ENCODE measurements at places on chromosomes 2 and 18.

DNA sequence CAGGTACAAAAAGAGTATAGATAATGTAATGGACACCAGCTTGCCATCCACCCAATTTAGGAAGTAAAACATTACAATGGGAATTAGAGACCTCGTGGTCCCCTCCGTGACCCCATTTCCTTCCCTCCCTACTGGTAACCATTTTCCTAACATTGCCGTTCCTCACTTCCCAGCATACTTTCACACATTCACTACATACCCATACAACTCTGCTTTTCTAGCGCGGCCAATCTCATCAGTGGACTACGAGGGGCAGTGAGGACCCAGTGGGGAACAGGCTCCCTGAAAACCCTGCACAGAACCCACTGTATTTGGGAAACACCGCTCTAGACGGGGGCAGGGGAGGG is 1.1 kb downstream of the ENOSF1 start:
- peak; percentile 31 for DNase-seq

- DNase-seq, result no peak
Measured at GRCh38 chr2:218234521-218234920, 17.5 kb downstream of the ARPC2 start.

DNA sequence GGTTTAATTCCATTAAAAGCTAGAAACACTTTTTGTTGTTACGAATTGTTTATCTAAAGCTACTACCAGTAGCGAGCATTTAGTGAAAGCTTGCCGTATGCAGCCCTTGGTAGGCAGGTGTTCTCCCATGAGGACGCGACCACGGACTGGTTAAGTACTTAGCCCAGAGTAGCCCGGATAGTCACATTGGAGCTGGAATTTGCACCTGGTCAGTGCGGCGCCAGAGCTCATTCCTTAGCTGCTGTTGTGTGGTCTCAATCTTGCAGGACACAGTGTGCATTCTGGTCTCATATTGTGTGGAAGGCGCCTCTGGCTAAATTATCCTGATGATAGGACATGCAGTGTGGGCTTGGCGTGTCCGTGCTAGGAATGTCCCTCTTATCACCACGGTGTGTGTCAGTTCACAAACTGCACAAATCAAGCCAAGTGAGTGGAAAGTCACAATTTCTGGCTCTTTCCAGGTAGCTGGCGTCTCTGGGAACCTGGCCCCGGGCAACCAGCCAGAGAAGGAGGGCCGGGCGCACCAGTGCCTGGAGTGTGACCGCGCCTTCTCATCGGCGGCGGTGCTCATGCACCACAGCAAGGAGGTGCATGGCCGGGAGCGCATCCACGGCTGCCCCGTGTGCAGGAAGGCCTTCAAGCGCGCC is 133.3 kb downstream of the ZNF236 start:
- no peak for DNase-seq

GRCh38 chr2:49973917-49974368 is 819.6 kb upstream of the FSHR start:
- peak; percentile 62 for DNase-seq

- no peak for DNase-seq
Measured at GRCh38 chr2:236772220-236772837, 202.7 kb downstream of the ACKR3 start.

GRCh38 chr2:217010173-217010572 is 150.3 kb upstream of the TNP1 start:
- DNase-seq, result no peak

DNA sequence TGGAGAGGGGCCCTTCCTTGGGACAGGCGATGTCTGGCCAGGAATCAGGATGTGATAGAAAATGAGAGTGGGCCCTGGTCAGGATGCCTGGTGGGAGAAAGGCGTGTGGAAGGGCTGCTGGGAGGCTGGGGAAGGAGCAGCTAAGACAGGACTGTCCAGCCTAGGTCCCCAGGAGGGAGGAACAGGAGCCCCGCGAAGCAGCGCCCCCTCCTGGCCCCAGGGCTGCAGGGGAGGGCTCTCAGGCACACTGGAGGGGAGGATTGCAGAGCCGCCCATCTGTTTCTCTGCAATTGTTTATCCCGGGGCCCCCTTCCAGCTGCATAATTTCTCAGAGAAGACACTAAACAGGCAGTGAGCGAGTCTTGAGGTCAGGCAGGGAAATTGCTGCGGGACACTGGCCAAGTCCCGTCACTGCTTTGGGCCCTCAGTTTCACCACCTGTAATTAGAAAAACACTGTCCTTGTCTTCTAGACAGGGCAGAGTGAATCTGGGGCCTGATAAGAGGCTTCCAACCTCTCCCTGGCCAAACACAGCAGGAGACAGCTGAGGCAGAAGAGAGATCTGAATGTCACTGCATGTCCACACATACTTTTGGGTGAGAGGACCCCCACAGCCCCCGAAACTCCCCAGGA is 3.9 kb upstream of the NPPC start:
- DNase-seq, result no peak

GRCh38 chr18:55696811-55697210 is 108.8 kb upstream of the TCF4 start:
- DNase-seq, result no peak

GRCh38 chr18:68733707-68734106 is 18.8 kb upstream of the TMX3 start:
- DNase-seq, result no peak

DNA sequence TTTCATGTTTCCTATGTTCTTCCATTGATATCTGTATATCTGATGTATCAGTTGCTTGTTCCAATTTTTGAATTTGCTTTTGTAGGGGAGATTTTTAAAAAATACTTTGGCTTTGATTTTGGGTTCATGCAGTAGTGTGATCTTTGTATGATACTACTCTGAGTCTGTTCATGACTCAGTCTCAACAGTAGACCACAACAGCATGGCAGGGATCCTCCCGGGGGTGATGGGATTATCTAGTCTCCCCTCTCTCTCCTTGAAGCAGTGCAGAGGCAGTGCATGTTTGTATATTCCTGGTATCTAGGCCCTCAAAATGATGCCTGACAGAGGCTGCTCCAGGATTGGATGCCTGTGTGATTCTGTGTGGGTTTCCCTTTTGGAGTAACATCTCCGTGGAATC is 55.3 kb downstream of the G6PC2 start:
- DNase-seq, result no peak

DNA sequence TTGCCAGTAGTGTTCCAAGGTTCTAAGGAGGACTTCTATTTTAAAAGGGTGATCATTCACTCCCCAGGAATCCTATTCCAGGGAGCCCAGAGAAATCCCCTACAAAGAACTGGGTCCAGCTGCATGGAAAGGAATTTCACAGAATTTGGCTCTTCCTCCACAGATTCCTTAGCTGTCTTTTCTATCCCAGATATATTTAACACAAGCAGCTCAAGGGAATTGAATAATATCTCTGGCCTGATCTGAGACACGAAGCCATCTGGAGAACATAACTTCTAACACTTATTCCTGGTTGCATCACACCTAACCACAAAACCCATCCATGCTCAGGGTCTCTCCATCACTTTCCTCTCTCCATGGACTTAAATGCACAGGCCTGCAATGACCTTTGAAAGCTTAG is 306.7 kb upstream of the ACVR2A start:
- no peak for DNase-seq

- no peak for DNase-seq
Measured at GRCh38 chr2:68404164-68404563, 39.1 kb downstream of the PLEK start.

GRCh38 chr2:134799936-134800335 is 38.5 kb upstream of the ACMSD start:
- no peak for DNase-seq
